ENCODE measurements at places on chromosomes 5 and 9.

- DNase-seq: no peak
Measured at GRCh38 chr5:126004636-126005035, 418.6 kb upstream of the GRAMD2B start.

DNA sequence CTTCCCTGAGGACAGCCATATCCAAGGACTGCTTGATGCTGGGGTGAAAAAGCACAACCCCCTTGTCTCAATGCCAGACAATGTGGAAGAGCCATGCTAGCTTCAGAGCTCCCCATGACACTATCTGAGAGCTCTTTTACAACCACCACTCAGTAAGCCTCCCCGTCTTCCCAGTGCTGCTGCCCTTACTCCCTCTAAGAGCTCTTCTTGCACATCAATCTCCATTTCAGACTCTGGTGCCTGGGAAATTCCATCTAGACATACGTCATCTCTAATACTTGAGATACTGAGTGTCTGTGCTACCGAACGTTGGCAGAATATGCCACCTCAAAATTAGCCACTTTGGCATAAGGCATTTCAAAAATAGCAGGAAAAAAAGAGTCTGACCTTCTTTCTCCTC lies 94.5 kb downstream of the EDIL3 start:
- no peak for DNase-seq

DNA sequence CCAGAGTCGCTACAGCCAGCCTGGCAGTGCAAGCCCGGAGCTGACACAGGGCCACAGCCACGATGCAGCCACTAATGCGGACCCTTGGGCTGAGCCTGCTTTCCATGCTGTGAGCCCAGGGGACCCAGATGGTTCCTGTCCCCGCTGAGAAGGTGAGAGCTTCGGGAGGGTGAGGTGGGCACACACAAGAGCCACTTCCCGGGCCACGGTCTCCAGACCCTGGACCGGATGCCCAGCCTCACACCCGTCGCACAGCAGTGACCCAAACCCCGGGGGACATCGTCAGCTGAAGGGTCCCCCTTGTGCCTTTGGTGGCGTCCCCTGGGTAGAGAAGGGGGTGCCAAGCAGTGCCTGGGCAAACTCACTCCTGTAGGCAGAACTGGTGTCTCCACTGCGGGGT lies 13.4 kb downstream of the PAEP start:
- DNase-seq: no peak

DNA sequence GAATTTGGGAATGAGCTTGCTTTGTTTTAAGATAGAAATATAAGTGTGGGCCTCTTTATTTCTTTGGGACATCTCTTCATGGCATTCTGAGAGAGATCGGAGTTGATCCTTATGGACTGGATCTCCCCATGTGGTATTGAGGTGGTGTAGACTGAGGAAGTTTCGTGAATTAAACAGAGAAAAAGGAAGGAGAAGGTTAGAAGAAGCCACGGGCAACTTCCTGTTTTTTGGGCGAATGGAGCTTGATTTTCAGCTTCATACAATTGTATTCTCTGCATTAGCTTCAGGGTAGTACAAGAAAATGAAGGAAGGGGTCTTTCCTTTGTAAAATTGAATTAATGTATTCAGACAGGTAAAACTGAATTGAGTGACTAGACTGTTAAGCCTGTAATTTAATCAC lies 70.5 kb upstream of the HMHB1 start:
- DNase-seq: no peak

GRCh38 chr9:14710804-14711203 lies 11.7 kb downstream of the CER1 start:
- no peak for DNase-seq

All from activated CD8-positive, alpha-beta memory T cell treated with anti-CD3 and anti-CD28 coated beads, Interleukin-2, amount 10 ng/mL, durations not matched to agents 7 days and 5 days (primary cell).